ENCODE measurements at places on chromosomes 3 and 15.

DNA sequence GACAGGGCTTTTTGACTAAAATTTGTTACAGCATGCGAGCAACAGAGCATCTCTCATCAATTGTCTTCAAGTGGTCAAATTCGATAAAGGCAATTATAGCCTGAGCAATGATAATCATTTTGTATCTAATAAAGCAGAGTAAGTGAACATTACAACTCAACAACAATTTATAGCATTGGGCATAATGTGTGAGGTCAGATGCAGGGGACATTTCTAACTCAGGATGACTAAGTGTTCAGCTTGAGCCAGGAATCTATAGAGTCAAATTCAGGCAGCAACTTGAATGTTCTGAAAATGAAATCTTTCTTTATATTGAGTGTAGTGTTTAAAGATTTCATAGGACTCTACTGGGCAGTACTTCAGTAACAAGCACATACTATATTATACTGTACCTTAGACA is 1226.0 kb downstream of the ZPLD1 start:
- H3K36me3 ChIP-seq: no peaks in the 10 kb centered on the region
- no peaks in the 10 kb centered on the region for H3K27me3 ChIP-seq
- DNase-seq: no peak
- no peak overlapping the region for H3K27ac ChIP-seq
- no peak overlapping the region for H3K4me3 ChIP-seq

DNA sequence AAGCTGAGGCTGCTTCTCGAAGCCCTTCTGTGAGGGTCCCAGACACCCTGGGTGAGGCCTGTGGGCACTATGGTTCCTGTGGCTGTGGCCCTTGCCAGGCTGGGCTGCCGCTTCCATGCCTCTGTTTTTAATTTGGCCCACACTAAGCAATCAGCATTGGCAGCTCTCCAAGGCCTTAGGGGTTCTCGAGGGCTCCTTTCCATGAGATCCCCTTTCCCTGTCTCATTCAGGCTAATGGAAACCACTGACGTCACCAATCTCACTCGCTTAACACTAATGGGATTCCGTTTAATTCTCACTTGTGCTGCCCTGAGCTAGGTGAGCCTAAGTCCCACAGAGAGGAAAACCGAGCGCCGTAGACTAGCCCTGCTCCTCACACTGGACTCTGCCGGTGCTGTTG is 60.2 kb upstream of the RAB6B start:
- no peaks in the 10 kb centered on the region for H3K27me3 ChIP-seq
- H3K4me1 ChIP-seq: no peaks in the 10 kb centered on the region
- no peak overlapping the region for H3K27ac ChIP-seq
- no peak for DNase-seq
- no peaks in the 10 kb centered on the region for H3K36me3 ChIP-seq

DNA sequence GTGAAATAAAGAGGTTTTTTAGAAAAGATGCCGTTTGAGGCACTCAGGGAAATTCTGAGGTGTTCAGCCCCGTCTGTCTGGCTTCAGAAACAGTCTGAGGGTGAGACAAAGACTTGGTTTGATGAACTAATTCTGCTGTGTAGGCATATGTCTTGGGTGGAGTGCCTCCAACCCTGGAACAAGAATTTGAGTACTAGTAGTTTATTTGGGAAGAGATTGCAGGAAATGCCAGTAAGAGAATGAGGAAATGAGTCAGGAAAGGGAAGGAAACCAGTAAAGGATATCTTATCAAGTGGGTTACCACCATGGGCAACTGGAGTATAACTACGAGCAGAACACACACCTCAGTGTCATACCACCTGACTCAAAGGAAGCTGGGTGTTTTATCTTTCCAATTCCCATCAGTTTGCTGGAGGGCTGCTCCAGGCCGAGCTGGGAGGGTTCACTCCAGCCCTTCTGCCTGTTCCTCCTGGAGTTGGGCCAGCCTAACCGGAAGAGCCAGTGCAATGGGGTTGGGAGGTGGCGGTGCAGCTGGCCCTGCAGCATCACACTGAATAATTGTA is 75.3 kb downstream of the TGFBR2 start:
- peaks cover 22% of the 10 kb centered on the region for H3K36me3 ChIP-seq
- H3K4me3 ChIP-seq: no peak overlapping the region
- no peak for DNase-seq
- no peaks in the 10 kb centered on the region for H3K27me3 ChIP-seq

- no peaks in the 10 kb centered on the region for H3K4me1 ChIP-seq
- H3K36me3 ChIP-seq: peaks cover 36% of the 10 kb centered on the region
- H3K4me3 ChIP-seq: no peak overlapping the region
- H3K27ac ChIP-seq: no peak overlapping the region
Measured at GRCh38 chr3:51441282-51442030, 50.4 kb downstream of the RBM15B start.

GRCh38 chr3:24923570-24923969 is 428.9 kb upstream of the THRB start:
- no peaks in the 10 kb centered on the region for H3K36me3 ChIP-seq
- H3K27me3 ChIP-seq: no peaks in the 10 kb centered on the region
- H3K27ac ChIP-seq: no peak overlapping the region
- H3K4me1 ChIP-seq: no peaks in the 10 kb centered on the region

GRCh38 chr3:177529716-177530335 is 332.5 kb upstream of the TBL1XR1 start:
- H3K27ac ChIP-seq: no peak overlapping the region
- H3K4me3 ChIP-seq: no peak overlapping the region
- no peaks in the 10 kb centered on the region for H3K27me3 ChIP-seq
- DNase-seq: no peak
- peaks cover 9% of the 10 kb centered on the region for H3K4me1 ChIP-seq

GRCh38 chr3:48612309-48612708 is 2.9 kb upstream of the UQCRC1 start:
- peaks cover 2% of the 10 kb centered on the region for H3K4me1 ChIP-seq
- no peaks in the 10 kb centered on the region for H3K36me3 ChIP-seq
- DNase-seq: no peak

DNA sequence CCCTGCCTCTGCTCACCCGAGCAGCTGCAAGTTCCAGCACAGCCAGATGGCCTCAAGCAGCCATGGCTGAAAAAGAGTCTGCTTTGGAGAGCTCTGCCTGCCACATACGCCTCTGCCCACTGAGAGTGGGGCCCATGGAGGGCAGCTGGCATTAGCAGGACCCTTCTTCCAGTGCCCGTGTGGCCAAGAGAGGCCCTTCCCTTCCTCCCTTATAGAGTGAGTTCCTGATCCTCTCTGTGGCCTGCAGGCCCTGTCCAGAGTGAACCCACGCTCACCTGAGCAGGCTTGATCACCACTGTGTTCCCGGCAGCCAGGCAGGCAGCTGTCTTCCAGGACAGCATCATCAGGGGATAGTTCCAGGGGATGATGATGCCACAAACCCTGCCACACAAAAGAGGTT is 41.4 kb upstream of the SLC41A3 start:
- H3K27me3 ChIP-seq: no peaks in the 10 kb centered on the region
- no peaks in the 10 kb centered on the region for H3K36me3 ChIP-seq
- H3K27ac ChIP-seq: no peak overlapping the region

DNA sequence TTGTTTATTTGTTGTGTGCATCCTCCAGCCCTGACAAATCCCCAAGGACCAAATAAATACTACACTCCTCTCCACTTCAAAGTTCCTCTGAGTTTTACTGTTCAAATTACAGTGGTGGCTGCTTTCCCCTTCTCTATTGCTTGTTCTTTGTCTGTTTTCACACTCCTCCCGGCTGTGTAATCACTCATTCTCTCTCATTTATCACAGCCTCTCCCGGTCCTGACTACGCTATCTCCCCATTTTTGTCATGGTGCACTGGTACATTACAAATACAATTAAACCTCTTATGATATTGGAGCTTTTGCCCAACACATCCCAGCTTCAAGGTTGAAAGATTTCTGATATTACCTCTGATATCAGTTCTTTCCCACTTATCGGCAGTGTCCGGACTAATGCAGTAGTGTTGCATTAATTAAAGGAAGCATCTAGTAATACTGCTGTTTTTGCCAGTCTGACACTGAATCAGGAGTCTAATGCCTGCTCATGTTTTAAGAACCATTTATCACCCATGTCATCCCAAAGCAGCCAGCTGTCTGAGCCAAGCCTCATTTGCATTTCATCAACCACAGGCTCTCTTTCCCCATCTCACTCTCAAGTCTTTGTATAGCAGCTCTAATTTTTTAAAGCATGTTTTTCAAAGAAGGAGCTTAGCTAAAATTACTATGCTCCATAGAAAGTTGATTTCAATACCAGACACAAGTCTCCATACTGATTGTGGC is 740.5 kb downstream of the ROBO2 start:
- H3K27ac ChIP-seq: no peak overlapping the region
- H3K4me3 ChIP-seq: no peak overlapping the region
- no peaks in the 10 kb centered on the region for H3K4me1 ChIP-seq
- H3K27me3 ChIP-seq: no peaks in the 10 kb centered on the region
- DNase-seq: no peak

- no peak for DNase-seq
- no peaks in the 10 kb centered on the region for H3K4me1 ChIP-seq
- H3K4me3 ChIP-seq: no peak overlapping the region
- H3K36me3 ChIP-seq: no peaks in the 10 kb centered on the region
Measured at GRCh38 chr3:178137206-178137605, 399.0 kb upstream of the KCNMB2 start.
